ENCODE measurements at places on chromosomes 1 and 21. TPM values are rescaled to one million over a fixed set of nuclear protein-coding genes. Genes with fewer than 3 reads are reported as not detected.
A peak's percentile ranks its signal among the peaks of the same experiment; 100 is the strongest.

MIXL1 gene
- not detected for total RNA-seq

PLEKHA6 gene
- 31.5 TPM for total RNA-seq

SLC45A1 gene
- 0.24 TPM for total RNA-seq

GBP5 gene
- total RNA-seq = not detected

DNA sequence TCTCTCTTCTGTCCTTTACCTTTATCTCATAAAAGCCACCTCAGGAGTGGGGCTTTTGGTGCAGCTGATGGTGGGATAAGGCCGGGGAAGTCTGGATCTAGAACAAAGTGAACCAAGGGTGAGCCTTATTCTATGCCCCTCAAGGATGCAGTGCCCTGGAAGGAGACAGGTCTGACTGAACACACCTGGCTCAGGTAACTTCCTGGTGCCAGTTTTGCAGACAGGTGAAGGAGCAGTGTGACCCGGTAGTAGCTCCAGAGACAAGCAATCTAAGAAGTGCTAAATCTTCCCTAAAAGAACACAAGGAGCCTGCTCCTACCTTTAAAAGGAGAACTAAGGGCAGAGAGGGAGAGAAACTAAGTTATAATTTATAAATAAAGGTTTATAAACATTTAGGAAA, 2.9 kb downstream of the KCNJ15 start:
- DNase-seq = no peak

DNA sequence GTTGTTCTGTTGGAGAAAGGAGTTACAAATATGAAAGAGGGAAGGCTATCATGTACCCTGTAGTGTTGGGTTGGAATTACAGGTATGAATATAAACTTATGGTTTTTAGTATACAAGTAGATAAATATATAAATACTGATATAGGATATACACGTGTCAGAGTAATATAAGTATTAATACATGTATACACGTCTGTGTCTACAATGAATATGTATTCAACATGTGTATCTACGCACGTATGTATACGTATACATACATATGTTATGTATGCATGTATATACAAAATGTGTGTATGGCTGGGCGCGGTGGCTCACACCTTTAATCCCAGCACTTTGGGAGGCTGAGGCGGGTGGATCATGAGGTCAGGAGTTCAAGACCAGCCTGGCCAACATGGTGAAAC, 17.9 kb downstream of the ACBD6 start:
- no peak for DNase-seq

DNA sequence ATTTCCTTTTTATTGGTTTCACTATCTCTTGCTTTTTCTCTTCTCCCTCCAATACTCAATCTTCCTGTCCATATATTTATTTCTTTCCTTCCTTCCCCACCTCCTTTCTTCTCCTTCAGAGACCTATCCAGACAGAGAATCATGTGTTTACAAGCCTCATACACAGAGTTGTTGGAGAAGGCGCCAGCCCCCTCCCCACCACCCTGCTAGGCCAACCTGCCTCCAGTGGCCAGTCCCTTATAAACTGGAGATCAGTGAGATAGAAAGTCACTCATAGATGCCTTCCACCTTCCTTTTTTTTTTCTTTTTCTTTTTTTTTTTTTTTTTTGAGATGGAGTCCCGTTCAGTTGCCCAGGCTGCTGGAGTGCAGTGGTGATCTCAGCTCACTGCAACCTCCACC, 53.3 kb downstream of the CD247 start:
- DNase-seq = no peak

DNA sequence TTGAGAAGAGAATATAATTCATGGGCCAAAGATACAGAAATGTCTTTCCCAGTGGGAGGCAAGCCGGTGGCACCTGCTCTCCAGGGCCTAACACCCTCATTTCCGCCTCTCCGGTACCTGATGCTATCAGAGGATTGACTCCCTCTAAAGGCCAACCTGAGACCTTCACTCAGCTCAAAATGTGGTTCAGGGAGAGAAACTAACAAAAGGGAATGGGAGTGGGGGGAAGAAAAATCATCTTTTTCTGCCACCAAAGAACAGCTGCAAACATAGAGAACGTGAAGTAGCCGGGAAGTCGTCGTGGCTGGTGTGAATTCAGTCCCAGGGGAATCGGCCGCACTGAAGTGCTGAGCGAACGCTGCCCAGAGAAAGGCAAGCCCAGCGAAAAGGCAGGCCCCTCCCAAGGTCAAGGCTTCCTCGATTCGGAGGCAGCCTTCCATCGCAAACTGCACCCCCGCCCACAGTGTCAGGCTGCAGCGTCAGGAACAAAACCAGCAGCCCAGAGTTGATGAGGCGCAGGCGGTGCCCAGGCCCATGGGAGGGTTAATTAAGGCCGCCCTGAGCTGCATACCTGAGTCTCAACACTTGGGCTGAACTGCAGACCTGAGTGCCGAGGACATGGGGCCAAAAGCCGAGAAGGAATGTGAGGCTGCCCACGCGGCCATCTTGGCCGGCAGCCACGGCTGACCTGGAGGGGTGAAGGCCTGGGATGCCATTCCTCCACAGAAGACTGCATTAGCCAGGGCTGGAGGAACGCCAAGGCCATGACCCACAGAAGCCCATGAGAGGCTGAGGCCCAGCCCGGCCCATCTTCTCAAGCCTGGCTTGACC, 160.2 kb downstream of the PSMG1 start:
- DNase-seq = no peak

- no peak for DNase-seq
Measured at GRCh38 chr1:67564193-67564592, 120.8 kb upstream of the GADD45A start.

- DNase-seq = no peak
Measured at GRCh38 chr1:219099307-219099706, 74.4 kb upstream of the LYPLAL1 start.

GRCh38 chr1:32336963-32337675, 1.1 kb upstream of the MARCKSL1 start:
- DNase-seq = no peak

DNA sequence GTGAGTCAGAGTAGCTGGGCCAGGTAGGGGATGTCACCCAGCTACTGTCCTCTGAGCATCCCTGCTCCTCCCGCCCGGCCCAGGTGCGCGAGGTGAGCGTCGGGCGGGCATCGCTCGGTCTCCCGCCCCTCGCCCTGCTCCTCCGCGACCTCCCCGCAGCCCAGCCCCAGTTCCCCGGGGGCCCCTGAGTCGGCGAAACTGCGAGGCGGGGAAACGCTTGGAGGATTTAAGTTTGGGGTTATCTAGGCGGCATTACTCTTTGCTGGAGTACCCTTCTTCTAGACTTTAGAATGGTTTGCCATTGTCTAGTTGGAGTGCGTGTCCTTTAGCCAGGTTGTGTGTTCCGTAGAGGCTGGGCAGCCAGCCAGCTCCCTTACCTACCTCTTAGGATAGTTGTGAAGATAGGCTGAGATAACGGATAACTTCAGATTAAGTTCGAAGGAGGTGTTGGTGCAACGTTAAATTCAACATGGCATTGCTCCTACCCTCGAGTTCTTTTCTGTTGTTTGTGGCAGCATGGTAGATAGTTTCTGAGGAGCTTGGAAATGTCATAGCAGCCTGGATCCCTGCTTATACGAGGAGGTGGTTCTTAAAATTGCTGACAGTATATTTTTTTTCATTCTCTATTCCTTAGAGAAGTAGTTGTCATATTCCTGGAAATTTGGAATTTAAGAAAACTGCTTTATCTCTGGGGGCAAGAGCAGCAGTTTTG, 697 bp downstream of the AGO3 start:
- DNase-seq = peak; percentile 58

DNA sequence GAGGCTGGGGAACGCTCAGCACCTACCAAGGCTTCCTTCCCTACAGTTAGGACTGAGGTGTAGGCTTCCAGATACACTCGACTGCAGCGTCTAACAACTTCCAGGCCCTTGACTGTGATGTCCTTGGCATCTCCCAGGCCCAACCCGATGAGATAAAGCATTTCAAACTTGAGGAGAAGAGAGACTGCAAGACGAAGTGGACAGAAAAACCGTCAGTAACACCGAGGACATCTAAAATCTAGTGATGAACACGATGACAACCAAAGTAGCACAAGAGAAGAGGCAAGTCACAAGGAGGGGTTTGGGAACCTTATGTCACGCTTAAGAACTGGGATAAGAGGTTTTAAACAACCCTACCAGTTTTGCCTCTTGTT, 314 bp downstream of the DPH5 start:
- peak; percentile 32 for DNase-seq

DNA sequence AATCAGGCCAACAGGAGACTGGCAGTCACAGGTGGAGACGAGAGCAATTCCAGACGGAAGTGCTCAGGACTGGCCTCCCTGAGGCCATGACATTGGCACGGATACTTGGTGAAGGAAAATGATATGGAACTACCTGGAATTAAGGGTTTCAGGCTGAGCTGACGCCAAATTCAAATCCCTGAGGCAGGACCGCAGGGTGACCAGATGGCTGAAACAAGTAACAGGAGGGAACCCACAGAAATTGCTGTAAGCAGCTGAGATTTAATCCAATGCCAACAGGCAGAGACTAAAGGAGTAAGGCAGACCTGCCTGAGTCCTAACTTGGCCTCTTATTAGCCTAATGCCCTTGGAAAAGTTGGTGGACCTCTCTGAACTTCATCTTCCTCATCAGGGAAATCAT, 76.2 kb downstream of the ERG start:
- DNase-seq = no peak

DNA sequence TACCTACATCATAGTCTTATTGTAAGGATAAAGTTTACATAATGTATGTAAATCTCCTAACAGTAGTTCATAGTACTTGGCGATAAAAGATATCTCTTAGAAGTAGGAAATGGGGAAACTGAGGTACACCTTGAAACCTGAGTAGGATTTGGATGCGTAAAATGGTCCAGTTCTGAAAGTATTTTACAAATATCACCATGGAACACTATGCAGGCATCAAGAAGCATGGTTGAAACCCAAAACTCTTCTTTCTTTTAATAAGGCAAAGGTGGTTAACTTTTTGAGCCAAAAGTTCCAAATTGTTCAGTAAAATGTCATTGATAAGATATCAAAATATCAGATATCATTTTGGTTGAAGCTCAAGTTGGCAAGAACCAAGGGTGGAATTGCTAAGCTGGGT, 46.0 kb downstream of the ROR1 start:
- DNase-seq = no peak

- no peak for DNase-seq
Measured at GRCh38 chr1:111392042-111392441, 35.5 kb downstream of the OVGP1 start.

- no peak for DNase-seq
Measured at GRCh38 chr1:15277447-15277838, 30.4 kb downstream of the FHAD1 start.
